Hepatocyte (in vitro differentiated cells): ENCODE measurements at places on chromosomes 3 and 15. TPM values are rescaled to one million over a fixed set of nuclear protein-coding genes. Genes with fewer than 3 reads are reported as not detected.

TM6SF1 gene
- 0.35 TPM in 1 of 2 replicates, not detected in the other for polyA plus RNA-seq

VPS13C gene
- 6.7 and 8.8 TPM in 2 replicates for polyA plus RNA-seq

REC114 gene
- 0.24 TPM in 1 of 2 replicates, not detected in the other for polyA plus RNA-seq

CLDN1 gene
- polyA plus RNA-seq: 45.3 and 46.9 TPM in 2 replicates

ARPP19 gene
- polyA plus RNA-seq: 51.7 and 52.7 TPM in 2 replicates
